ENCODE measurements at places on chromosomes 5 and 9.

- H3K4me1 ChIP-seq = no peaks in the 10 kb centered on the region
- no peak overlapping the region for H3K4me3 ChIP-seq
- no peaks in the 10 kb centered on the region for H3K36me3 ChIP-seq
- DNase-seq = no peak
These were observed 7.8 kb upstream of the ORM1 start for GRCh38 chr9:114314881-114315722.

GRCh38 chr9:127557466-127557869, 54.6 kb upstream of the STXBP1 start:
- H3K4me1 ChIP-seq = peaks cover 78% of the 10 kb centered on the region
- peak overlapping the region; percentile 8 for H3K4me3 ChIP-seq
- no peak for DNase-seq
- H3K36me3 ChIP-seq = peaks cover 5% of the 10 kb centered on the region

GRCh38 chr5:126864042-126864688, 87.2 kb downstream of the LMNB1 start:
- H3K4me3 ChIP-seq = no peak overlapping the region

GRCh38 chr9:116027096-116027495, 126.5 kb upstream of the PAPPA start:
- no peaks in the 10 kb centered on the region for H3K36me3 ChIP-seq
- no peak overlapping the region for H3K4me3 ChIP-seq
- DNase-seq = no peak

DNA sequence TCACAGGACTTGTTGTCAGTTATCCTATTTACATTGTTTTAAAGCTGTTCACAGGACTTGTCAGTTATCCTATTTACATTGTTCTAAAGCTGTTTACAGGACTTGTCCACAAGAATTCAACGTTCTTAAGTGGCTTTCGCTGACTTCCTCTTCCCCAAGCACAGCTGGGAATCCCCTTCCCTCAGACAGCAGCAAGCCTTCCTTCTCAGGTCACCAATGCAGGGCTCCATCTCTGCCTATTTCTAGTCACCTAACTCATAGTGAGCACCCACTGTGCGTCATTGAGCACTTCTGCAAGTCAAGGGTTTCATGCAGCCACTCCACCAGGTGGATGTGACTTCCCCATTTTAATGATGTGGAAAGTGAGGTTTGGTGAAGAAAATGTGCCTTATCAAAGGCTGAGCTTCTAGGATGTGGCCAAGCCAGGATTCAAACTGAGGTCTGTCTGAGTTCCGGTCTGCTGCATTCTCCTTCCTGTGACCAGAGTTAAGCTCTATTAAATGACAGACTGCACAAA, 109.8 kb upstream of the ZNF462 start:
- H3K4me1 ChIP-seq = no peaks in the 10 kb centered on the region
- H3K4me3 ChIP-seq = no peak overlapping the region
- no peak for DNase-seq

GRCh38 chr9:133788045-133788818, 50.1 kb upstream of the SARDH start:
- no peak overlapping the region for H3K27ac ChIP-seq
- no peak overlapping the region for H3K4me3 ChIP-seq
- peaks cover 42% of the 10 kb centered on the region for H3K4me1 ChIP-seq
- no peaks in the 10 kb centered on the region for H3K36me3 ChIP-seq

DNA sequence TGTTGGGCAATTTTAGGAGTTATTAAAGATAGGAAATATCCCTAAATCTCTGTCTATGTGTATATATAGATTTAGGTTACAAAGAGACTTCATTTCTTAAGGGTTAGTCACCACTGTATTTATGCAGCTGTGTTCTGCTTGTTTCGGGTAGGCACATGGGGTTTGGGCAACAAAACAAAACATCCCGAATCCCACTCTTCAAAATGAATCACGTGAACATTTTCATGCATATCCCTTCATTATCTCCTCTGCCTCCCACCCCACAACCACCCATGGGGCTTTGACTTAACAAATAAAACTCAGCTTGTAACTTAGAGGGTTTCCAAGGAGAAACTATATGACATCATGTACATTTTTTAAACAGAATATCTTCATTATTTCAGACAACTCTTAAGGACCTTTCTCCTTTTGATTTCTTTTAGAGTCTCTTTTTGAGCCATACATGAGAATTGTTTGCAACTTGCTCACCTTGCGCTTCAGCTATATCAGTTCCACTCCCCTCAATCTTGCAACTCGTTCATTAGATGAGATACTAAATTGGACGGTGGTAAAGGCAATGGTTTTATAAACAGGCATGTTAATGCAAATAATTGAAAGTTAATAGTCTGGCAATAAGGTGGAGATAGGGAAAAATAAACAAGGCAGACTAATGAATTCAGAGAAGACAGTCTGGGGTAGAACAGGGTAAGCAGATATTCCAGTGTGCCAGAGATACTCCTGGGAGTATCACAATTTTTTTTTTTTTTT, 136.7 kb downstream of the CD180 start:
- H3K36me3 ChIP-seq = peaks cover 3% of the 10 kb centered on the region
- H3K4me1 ChIP-seq = peaks cover 4% of the 10 kb centered on the region
- H3K27me3 ChIP-seq = no peaks in the 10 kb centered on the region
- peak overlapping the region; percentile 56 for H3K27ac ChIP-seq

- H3K27me3 ChIP-seq = no peaks in the 10 kb centered on the region
- no peak overlapping the region for H3K27ac ChIP-seq
- H3K4me1 ChIP-seq = no peaks in the 10 kb centered on the region
- H3K4me3 ChIP-seq = no peak overlapping the region
These were observed 188.6 kb upstream of the ISL1 start for GRCh38 chr5:51194671-51195070.

- no peak overlapping the region for H3K4me3 ChIP-seq
- H3K36me3 ChIP-seq = no peaks in the 10 kb centered on the region
- H3K27ac ChIP-seq = no peak overlapping the region
- no peaks in the 10 kb centered on the region for H3K4me1 ChIP-seq
These were observed 309.7 kb downstream of the NSG2 start for GRCh38 chr5:174355208-174355612.

DNA sequence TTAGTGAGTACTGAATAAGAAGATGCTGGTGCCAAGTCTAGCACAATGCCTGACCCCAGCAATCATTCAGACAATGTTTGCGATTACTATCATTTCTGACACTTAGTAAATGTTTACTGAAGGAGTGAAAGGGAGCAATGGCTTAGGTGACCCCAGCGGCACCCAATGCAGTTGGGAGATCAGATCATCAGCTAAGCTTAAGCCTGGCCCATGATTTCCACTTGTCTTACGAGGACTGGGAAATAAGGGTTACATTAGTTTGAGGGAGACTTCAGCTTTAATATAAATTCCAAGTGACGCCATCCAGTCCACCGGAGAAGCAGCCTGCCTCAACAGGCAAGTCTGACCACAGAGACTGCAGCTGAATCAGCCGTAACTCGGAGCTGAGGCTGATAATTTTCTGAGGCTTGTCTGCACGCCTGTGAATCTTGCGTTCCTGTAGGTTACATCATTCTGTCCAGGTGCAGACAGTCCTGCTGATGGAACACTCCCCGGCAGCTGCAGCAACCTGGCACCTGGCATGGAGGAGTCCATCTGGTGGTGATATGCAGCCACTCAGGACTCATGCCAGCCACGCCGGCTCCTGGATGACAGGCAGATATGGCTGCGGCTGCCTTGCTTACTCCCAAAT, 34.9 kb upstream of the FGF1 start:
- H3K27me3 ChIP-seq = peaks cover 14% of the 10 kb centered on the region
- H3K36me3 ChIP-seq = no peaks in the 10 kb centered on the region
- no peak for DNase-seq
- peaks cover 3% of the 10 kb centered on the region for H3K4me1 ChIP-seq
- H3K4me3 ChIP-seq = no peak overlapping the region
- no peak overlapping the region for H3K27ac ChIP-seq

GRCh38 chr9:106102821-106103220, 408.5 kb downstream of the TMEM38B start:
- H3K27me3 ChIP-seq = no peaks in the 10 kb centered on the region
- no peaks in the 10 kb centered on the region for H3K36me3 ChIP-seq
- H3K27ac ChIP-seq = no peak overlapping the region

DNA sequence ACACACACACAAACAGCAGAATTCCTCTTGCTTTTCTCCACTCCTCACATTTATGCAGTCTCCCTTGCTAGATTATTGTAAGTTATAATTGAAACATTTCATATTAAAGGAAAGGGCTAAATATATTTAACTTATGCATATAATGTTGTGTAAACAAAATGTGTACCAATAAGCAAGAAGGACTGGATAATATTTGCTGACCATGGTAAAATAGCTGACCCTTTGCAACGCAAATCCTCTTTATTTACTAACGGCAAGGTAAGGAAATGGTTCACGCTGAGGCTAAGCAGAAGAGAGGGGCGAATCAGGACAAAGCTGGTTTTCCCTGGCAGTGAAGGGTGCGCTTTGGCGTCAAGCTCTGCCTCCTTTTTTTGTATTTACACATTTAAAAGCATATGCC, 154.2 kb upstream of the IRX4 start:
- H3K27ac ChIP-seq = peak overlapping the region; percentile 16
- peaks cover 37% of the 10 kb centered on the region for H3K4me1 ChIP-seq
- H3K4me3 ChIP-seq = no peak overlapping the region
- H3K36me3 ChIP-seq = no peaks in the 10 kb centered on the region
- H3K27me3 ChIP-seq = no peaks in the 10 kb centered on the region

- H3K4me3 ChIP-seq = no peak overlapping the region
- H3K27ac ChIP-seq = peak overlapping the region; percentile 69
- DNase-seq = no peak
- H3K27me3 ChIP-seq = no peaks in the 10 kb centered on the region
- H3K4me1 ChIP-seq = peaks cover 8% of the 10 kb centered on the region
These were observed 4.4 kb downstream of the S1PR3 start for GRCh38 chr9:88995627-88996026.

DNA sequence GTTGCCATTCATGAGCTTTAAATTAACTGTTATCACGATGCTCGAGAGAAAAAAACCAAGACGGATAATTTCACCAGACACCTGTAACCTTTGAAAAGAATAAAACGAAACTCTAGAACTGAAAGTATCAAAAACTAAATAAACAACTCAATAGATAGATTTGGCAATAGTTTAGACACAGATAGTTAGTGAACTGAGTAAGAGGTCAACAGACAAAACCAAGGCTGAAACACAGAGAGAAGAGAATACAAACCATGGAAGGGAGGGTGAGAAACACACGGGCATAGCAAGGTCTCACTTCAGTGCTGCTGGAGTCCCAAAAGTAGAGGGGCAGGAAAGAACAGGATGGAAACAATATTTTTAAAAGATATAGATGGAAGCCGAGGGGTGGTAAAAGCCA, 3.3 kb upstream of the OR2V1 start:
- H3K4me1 ChIP-seq = peaks cover 6% of the 10 kb centered on the region
- H3K4me3 ChIP-seq = no peak overlapping the region
- H3K36me3 ChIP-seq = no peaks in the 10 kb centered on the region
- peaks cover 41% of the 10 kb centered on the region for H3K27me3 ChIP-seq
- DNase-seq = no peak

- no peaks in the 10 kb centered on the region for H3K4me1 ChIP-seq
- DNase-seq = no peak
These were observed 32.8 kb downstream of the ASS1 start for GRCh38 chr9:130477564-130477963.

GRCh38 chr9:104177003-104177611, 83.0 kb downstream of the SMC2 start:
- H3K27ac ChIP-seq = no peak overlapping the region
- no peak for DNase-seq
- no peaks in the 10 kb centered on the region for H3K4me1 ChIP-seq
- no peaks in the 10 kb centered on the region for H3K27me3 ChIP-seq

DNA sequence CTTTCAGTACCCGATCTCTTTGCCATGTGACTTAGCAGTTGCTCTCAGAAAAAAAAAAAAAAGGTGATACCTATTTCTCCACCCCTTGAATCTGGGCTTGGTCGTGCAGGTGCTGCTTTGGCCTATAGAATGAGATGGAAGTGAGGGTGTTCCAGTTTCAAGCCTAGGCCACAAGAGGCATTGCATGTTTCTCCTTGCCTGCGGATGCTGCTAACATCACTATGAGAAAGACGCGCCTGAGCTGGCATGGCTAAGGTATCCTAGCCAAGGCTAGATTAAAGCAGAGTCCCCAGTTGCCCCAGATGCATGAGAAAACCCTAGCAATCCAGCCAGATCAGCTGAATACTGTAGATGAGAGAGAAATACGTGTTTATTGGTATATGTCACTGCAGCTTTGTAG, 14.7 kb upstream of the CSF1R start:
- H3K27me3 ChIP-seq = no peaks in the 10 kb centered on the region
- no peaks in the 10 kb centered on the region for H3K36me3 ChIP-seq
- no peak overlapping the region for H3K4me3 ChIP-seq
- no peaks in the 10 kb centered on the region for H3K4me1 ChIP-seq
- no peak overlapping the region for H3K27ac ChIP-seq
- DNase-seq = no peak
